CD4-positive, alpha-beta T cell treated with Interleukin-15 for 1 hour (primary cell): ENCODE measurements at places on chromosomes 7 and 10.

GRCh38 chr7:135721198-135721820 lies 6.7 kb downstream of the SLC13A4 start:
- no peak for DNase-seq

GRCh38 chr10:114131094-114131493 lies 42.9 kb downstream of the CCDC186 start:
- no peak for DNase-seq

DNA sequence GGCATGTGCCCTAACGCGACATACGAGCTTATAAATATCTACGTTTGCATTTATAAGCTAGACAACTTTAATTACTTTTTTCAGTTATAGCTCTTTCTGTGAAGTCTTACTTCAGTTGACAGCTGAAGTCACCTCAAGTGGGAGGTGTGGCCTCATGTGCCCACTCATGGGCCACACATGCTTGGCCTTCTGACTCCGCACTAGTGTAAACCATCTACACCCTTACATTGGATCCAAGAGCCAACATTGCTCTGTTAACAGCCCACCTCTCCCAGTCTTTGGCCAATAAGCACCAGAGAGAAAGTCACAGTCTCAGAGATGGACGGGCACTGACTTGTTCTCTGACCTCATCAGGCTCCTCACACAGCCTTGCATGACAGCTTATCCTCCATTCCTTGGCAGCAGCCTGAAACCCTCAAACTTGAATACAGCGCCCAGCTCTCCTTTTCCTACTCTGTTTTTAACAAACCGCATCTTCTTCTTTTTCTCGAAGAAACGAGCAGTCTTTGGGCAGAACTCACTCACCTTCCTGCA lies 70.9 kb upstream of the AMPH start:
- DNase-seq = no peak

DNA sequence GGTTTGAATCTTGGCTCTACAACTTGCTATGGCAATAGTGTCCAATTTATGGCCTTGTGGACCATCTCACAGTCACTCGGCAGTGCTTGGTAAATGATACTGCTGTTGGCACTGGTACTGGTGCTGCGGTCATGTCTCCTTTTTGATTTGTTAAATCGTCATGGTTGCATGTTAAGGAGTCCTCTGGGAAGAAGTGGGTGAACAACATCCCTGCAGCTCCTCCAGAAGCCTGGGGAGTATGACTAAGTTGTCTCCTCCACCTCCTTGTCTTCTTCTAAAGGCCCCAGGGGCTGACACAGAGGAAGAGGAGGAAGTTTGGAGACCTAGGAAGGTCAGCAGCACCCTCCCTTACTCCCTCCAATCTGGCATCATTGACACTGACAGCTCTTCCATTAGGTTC lies 8.5 kb downstream of the ITPRIP start:
- DNase-seq = no peak

DNA sequence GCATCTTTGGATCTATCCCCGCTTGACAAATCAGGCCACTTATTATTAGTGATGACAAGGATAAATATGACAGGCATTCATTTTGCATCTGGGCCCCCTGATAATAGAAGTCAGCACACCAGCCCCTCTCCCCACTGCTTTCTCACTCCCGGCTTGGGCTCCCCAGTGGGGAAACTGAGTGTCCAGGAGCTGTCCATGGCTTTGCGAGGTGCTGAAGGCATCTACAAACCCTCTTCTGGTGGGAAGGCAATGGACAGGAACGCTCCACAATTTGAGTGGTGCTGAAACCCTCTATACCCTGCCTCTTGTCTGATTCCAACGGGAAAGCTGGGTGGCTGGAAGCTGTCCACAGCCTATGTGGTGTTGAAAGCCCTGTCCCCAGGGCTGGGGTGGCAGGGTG lies 61.7 kb upstream of the PCBD1 start:
- DNase-seq = no peak

- DNase-seq = no peak
Observed at GRCh38 chr7:77328669-77329068, 87.5 kb downstream of the GSAP start.
